Mesothelial cell of epicardium (in vitro differentiated cells): ENCODE measurements at places on chromosomes 13 and 19. TPM values are rescaled to one million over a fixed set of nuclear protein-coding genes. Genes with fewer than 3 reads are reported as not detected.

- no peak for DNase-seq
These were observed 350.1 kb downstream of the FOXO1 start for GRCh38 chr13:40316301-40316700.

DNA sequence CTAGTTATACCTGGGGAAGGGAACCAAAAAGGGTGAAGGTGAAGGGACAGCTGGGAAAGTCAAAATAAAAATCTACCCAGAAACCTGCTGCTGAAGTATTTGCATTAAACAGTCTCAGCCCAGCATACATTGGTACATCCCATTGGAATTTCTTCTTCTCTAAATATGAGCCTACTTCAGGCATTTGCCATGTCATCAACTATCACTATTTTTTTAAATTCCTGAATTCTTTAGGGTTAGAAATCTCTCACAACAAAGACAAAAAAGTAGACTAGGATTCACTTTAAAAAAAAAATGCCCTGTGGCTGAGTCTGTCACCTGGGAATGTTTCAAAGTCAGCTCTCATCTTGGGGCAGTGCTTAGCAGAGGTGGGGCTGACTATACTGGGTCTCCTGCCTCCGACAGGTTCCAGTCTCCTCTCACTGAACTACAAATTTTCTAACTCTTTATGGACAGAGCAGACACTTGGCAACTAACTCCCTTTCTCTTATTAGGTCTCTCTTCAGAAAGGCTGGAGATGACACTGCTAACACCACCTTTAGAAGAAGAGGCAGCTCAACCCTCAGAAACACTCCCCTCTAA is 141.2 kb downstream of the LHFPL6 start:
- DNase-seq = no peak

DNA sequence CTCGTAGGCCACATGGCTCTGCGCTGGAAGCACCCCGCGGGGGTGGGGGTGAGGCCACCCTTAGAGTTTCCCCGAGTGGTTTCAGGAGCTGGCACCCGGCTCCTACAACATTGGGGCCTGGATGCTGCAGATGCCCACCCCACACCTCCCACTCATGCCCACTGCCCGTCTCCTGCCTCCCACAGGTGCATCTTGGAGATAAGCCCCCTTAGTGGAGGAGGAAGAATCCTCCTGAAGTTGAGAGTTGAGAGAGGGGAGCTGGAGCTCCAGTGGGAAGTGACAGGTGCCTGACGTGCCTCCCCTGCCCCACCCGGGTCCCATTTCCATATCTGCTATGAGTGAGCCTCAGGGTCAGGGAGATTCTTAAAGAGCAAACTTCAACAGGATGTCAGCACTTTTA is 341.3 kb downstream of the TEX29 start:
- no peak for DNase-seq

DNA sequence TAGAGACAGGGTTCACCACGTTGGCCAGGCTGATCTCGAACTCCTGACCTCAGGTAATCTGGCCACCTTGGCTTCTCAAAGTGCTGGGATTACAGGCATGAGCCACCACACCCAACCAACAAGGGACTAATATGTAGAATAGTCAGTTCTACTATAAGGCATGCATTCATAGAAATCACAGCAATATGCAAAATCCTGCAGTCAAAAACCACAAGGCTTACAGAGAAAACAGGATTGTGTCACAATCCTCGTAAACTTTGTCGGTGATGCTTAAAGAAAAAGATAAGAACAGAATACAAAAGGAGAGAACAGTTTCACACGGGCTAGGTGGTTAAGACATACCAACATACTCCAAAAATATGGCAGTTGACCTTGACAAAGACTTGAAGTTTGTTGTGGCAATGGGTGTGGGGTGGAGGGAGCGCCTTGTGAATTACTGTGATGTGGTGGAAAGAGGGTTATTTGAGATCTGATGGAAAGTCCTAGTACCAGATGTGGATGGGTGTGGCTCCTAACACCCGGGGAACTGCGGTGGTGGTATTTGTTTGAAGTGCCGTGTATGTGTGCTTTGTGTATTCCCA is 12.4 kb downstream of the NOSIP start:
- no peak for DNase-seq

DNA sequence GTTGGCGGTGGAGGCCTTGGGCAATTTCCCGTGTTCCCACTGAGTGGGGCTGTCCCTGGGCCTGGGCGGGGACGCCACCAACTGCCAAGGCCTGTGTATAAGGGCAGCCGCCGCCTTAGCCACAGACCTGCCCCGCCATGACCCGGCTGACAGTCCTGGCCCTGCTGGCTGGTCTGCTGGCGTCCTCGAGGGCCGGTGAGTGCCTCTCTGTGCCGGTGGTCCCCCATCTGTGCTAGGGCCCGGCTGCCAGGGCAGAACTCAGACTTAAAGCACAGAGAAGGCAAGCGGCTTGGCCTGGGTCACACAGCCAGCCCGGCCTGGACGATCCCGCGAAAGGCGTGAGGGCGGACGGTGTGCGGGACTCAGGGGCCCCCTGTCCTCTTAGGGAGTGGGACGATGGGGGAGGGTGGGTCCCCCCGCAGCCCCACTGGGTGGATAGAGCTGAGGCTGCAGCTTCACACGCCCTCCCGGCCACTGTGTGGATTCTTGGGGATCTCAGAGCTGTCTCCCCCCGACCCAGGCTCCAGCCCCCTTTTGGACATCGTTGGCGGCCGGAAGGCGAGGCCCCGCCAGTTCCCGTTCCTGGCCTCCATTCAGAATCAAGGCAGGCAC is at the start of gene AZU1:
AZU1 (plus strand) TSS at position 128 of the 612 bp plus-strand sequence; CDS start at position 138, 10 bp downstream.
- no peak for DNase-seq

Gene GARIN5A
- total RNA-seq = 10.1 to 12.7 TPM (median 11.5 TPM) in 3 replicates

Gene ANKRD27
- 30.9 to 33.3 TPM (median 31.8 TPM) in 3 replicates for total RNA-seq
